Stimulated activated CD4-positive, alpha-beta T cell treated with anti-CD3 and anti-CD28 coated beads, Interleukin-1b, Interleukin-23, amount 100 ng/mL, for 4 hours (primary cell): ENCODE measurements at places on chromosomes 5 and 9.

- no peak for DNase-seq
Observed at GRCh38 chr9:11348366-11348765, 735.6 kb upstream of the PTPRD start.

- no peak for DNase-seq
Observed at GRCh38 chr9:77585335-77585786, 62.8 kb downstream of the GNA14 start.

GRCh38 chr5:7770436-7770835 is 80.5 kb downstream of the CFAP90 start:
- DNase-seq = no peak

DNA sequence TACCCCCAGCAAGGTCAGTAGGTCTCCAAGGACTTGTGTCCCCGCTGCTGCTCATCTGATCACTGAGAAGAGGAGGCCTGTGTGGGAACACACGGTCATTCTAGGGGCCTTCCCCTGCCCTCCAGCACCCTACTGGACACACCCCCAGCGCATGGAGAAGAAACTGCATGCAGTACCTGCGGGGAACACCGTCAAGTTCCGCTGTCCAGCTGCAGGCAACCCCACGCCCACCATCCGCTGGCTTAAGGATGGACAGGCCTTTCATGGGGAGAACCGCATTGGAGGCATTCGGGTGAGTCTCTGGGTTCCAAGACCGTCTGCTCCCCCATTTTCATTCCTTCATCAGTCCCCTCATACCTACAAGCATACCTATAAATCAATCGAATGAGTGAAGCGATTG is 4.1 kb downstream of the FGFR4 start:
- DNase-seq = no peak

DNA sequence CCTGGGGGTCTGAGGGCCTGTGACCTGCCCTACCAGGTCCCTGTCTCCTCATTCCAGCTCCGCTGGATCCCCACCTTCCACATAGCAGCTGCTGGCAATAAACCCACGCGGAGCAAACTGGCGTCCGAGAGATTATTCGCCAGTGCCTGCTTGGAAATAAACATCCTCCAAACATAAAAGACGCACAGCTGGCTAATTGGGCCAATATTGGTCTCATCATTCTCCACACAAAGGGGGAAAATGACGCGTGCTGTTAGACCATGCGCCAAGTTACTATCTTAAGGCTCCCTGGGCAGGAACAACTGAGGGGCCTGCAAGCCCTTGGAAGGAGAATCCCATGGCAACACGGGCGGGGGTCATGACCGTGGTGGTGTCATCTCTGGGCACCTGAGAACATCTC is 73.3 kb upstream of the SARDH start:
- no peak for DNase-seq

GRCh38 chr9:73280113-73280512 is 128.4 kb downstream of the ANXA1 start:
- no peak for DNase-seq

GRCh38 chr9:70110194-70111041 is 66.8 kb downstream of the MAMDC2 start:
- no peak for DNase-seq

DNA sequence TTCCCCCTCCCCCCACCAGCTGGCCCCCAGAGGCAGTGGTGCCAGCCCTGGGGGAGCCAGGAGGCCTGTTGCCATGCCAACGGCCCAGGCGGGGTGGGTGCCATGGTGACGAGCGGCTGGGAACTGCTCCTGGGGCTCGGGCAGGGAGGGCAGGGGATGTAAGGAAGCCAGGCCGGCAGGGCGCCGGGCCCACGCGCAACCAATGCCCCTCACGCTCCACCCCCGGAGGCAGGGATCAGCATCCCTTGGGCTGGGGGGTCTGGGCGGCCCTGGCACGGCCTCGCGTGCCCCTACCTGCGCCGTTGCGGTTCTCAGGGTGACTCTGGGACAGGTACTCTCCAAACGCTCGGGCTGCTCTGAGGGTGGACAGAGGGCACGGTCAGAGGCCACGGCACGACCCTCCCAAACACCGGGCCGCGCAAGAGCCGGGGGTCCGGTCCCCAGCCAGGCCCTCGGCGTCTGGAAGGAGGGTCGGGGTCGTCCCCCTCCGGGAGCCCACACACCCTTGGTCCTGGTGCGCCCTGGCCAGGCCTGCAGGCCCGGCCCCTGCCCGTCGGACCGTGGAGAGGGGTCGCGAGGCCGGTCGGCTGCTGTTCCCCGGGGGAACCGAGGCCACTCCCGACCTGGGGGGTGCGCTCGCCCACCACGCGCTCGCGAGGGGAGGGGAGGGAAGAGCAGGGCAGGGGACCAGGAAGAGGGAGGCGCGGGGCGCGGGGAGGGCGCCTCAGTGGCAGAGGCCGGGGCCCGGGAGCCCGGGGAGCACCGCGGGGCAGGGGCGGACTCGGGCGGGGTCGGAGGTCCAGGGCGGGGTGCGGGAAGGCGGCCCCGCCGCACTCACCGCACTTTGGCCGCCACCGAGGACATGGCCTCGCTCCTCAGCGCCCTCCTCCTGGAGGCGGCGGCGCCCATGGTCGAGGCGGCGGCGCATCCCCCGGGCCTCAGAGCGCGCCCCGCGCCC is 661 bp downstream of the NSMF start:
- no peak for DNase-seq

DNA sequence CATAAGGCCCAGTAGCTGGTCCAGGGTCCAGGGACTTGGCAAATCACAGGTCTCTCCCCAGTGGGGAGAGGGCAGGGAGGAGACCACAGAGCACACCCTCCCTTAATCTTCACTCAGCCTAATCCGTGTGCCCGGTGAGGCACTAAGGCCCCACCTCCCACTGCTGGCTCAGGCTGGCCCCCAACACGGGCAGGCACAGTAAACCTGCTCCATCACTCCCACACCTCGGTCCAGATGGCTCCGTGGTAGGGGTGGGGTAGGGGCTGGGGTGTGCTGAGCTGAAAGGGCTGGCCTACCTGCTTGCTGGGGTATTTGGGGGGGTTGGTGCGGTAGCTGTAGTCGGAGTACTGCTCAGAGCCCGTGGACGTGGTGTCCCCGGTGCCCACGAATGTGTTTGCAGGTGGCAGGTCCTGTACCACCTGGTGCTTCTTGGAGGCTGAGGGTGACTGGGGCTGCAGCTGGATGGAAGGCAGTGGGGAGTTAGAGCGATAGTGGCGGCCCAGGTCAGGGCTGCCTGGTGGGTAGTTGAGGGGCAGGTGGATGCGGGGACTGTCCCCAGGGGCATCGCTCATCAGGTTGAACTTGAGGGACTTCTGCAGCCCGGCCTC is 15.2 kb downstream of the PCDH1 start:
- DNase-seq = no peak

GRCh38 chr5:179759581-179760551 is 27.2 kb downstream of the MAML1 start:
- DNase-seq = peak; percentile 13

DNA sequence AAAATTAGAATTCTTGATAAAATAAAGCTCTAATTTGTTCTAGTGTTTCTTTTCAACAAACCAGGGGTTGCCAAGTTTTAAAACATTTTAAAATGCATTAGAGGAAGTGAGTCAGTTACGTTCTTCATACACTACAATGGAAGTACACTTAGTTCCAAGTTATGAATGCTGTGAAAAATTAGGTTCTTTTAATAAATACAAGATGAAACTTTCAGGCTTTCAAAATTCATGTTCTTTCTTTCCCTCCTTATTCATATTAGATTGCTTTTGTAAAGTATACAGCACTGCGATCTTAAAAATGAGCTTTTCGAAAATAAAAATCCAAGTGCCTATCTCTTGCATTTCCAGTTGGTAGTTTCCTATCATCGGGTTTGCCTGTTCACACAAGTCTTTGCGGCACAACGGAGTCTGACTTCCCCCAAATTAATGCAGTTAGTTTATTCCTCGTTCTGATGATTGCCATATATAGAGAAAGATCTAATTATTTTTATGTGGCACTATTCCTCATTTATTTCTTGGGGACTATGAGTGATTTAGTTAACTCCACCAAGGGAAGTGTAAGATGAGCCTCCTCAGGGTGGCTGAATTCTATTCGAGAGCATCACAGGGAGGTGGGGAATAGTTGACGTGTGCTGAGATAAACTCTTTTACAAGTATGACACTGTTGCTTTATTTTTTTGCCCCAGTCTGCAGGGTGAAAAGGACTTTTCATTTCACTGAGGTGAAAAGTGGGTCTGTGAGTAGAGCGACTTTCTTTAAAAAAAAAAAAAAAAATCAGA is 238.2 kb downstream of the CD180 start:
- DNase-seq = no peak

GRCh38 chr5:42490831-42491230 is 67.6 kb downstream of the GHR start:
- DNase-seq = no peak

- DNase-seq = no peak
Observed at GRCh38 chr5:41831155-41831554, 39.1 kb downstream of the OXCT1 start.

- no peak for DNase-seq
Observed at GRCh38 chr5:74651710-74652109, 11.2 kb upstream of the ENC1 start.

DNA sequence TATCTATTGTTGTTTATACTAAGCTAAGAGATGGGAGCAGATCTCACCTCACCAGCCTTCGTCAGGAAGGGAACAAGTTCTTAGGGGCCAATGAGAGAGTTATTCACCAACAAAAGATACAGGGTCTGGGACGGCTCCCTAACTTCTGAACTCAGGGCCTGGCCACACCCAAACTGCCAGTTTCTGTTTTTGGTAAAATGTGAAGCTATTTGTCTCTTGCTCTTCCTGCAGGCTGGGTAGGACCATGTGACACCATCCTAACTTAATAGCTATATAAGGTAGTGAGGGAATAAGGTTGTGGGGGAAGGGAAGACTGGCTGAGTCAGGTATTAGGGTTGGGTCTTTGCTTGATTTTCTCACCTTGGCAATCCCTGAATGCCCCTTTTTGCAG is 480.5 kb downstream of the KDM4C start:
- no peak for DNase-seq

DNA sequence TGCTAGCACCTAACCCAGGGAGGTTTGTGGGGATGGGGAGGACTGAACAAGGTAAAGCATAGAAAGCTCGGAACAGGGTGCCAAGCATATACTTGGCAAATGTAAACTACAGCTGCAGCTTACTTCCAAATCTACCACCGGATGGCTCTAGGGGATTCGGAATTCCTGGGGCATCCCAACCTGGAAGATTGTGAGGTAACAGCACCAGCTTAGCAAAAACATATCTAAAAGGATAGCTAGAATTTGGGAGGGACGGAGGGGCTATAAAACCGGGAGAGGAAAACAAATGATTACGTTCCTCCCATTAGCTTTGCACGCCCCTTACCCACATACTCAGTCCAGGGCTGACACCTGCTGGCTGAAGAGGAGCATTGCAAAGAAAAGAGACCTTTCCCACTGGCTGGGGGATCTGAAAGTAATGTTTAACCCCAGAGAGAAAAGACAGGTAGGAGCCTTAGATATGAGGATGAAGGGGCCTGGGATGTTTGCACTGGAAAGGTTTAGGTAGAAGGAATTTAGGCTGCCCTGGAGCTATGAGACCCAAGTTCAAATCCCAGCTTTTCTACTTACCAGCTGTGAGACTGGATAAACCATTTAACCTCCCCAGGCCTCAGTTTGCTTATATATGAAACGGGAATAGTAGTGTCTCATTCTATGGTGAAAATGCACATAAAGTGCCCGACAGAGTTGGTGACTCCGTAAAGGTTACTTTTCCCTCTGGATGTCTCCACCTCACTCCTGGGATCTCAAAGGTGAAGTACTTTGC is 73.6 kb downstream of the FAM114A2 start:
- DNase-seq = peak; percentile 6

GRCh38 chr9:121841771-121842611 is 190.6 kb downstream of the DAB2IP start:
- no peak for DNase-seq

DNA sequence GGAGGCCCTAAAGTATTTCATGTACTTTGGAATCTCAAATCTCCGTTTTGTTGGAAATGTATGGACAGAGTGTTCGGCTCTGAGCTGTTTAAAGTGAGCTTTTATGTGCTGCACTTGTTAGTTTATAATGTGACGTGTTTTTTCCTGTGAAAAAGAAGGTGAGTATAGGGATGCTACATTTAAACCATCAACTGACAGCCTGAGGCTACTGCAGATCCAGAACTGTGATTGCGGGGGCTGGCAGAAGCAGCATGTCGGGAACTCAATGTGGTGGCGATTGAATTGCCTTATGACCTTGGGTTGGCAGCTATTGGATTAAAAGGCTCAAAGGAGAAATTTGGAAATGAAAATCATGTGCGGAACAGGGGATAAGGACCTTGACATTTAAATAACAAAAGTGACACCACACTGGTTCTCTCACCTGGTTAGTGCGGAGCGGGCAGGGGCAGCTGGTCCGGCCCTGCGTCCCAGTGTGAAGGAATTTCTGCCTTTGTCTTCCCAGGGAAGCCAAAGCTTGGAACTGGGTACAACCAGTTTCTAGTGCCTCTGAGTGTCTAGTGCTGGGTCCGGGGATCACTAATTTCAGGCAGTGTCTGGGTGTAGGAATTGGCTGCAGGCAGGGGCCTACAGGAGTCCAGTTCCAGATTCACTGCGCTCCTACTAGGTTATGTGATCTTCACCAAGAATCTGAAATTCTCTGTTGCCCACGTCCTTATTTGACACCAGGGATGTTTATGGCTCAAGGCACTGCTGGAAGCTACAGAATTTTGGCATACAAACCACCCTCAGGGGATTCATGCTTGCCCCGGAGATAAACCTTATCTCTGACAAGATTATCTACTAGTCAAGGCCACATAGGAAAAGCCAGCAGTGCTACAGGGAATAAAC is 120.7 kb upstream of the ERCC6L2 start:
- DNase-seq = no peak

- no peak for DNase-seq
Observed at GRCh38 chr9:129828051-129828450, 4.1 kb upstream of the TOR1A start.

GRCh38 chr5:137275083-137275482 is 224.0 kb downstream of the SPOCK1 start:
- DNase-seq = no peak

DNA sequence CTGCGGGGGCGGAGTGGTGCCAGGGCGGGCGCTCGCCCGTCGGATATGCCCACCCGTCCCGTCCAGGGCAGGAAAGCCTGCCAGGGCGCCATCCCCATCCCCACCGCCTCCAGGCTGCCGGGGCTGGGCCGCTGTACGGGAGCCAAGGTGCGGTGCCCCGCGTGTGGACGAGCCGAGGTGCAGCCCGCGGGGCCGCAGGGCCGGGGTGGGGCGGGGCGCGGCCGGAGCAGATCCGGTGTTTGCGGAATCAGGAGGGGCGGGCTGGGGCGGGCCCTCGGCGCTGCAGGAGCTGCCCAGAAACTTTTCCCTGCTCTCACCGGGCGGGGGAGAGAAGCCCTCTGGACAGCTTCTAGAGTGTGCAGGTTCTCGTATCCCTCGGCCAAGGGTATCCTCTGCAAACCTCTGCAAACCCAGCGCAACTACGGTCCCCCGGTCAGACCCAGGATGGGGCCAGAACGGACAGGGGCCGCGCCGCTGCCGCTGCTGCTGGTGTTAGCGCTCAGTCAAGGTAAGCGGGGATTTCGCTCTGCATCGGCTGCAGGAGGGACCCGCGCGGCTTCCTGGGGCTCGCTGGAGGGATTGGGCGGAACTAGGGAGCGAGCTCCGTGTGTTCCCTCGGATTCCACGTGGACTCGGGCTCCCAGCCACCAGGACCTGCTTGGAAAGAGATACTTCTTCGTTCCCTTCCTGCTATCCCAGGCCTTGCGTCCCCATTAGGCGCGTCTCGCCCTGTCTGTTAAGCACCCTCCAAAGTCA is at the start of gene ITGA2:
ITGA2 (plus strand) TSS at position 328 of the 756 bp plus-strand sequence; CDS start at position 445, 117 bp downstream.
- DNase-seq = no peak
